GM23338 (cell line): ENCODE measurements at places on chromosomes 4 and X. TPM values are rescaled to one million over a fixed set of nuclear protein-coding genes. Genes with fewer than 3 reads are reported as not detected.

USP27X gene
- 3.7 and 5.0 TPM in 2 replicates for total RNA-seq

MEPE gene
- not detected in 2 replicates for total RNA-seq

SPANXC gene
- not detected in 2 replicates for total RNA-seq

XKRX gene
- total RNA-seq: 0.83 and 1.6 TPM in 2 replicates

VSIG4 gene
- not detected in 2 replicates for total RNA-seq

SLC2A9 gene
- total RNA-seq: 0.21 TPM in 1 of 2 replicates, not detected in the other

UGT8 gene
- total RNA-seq: 39.0 and 47.1 TPM in 2 replicates

MAGEA1 gene
- not detected in 2 replicates for total RNA-seq

MAOB gene
- 0.39 and 1.0 TPM in 2 replicates for total RNA-seq

SPATA4 gene
- total RNA-seq: not detected in 2 replicates

PPARGC1A gene
- 0.54 and 3.3 TPM in 2 replicates for total RNA-seq

KLKB1 gene
- total RNA-seq: 10.9 and 22.7 TPM in 2 replicates

TCP11X2 gene
- 0.97 and 1.6 TPM in 2 replicates for total RNA-seq

NPY2R gene
- total RNA-seq: 0.47 and 0.59 TPM in 2 replicates

TRIM2 gene
- total RNA-seq: 61.5 and 64.3 TPM in 2 replicates

SORBS2 gene
- 17.8 and 24.6 TPM in 2 replicates for total RNA-seq

HSD17B11 gene
- 14.8 and 19.9 TPM in 2 replicates for total RNA-seq

NEUROG2 gene
- total RNA-seq: not detected in 2 replicates

TLR7 gene
- total RNA-seq: not detected in 2 replicates

GATB gene
- total RNA-seq: 17.7 and 19.4 TPM in 2 replicates

GPC3 gene
- 60.1 and 61.2 TPM in 2 replicates for total RNA-seq

SPANXN4 gene
- total RNA-seq: not detected in 2 replicates

ERCC6L gene
- total RNA-seq: 21.2 and 23.1 TPM in 2 replicates

MTTP gene
- 0.14 TPM in 1 of 2 replicates, not detected in the other for total RNA-seq

ZNF630 gene
- total RNA-seq: 1.6 and 2.2 TPM in 2 replicates

FRMD7 gene
- not detected in 2 replicates for total RNA-seq

SPANXD gene
- not detected in 2 replicates for total RNA-seq

FAM133A gene
- 0.70 and 1.1 TPM in 2 replicates for total RNA-seq

LRAT gene
- total RNA-seq: 57.1 and 59.5 TPM in 2 replicates

DIPK2B gene
- not detected in 2 replicates for total RNA-seq

HAND2 gene
- total RNA-seq: not detected in 2 replicates

ADRA2C gene
- 16.3 and 16.6 TPM in 2 replicates for total RNA-seq

FAM149A gene
- 13.3 and 22.5 TPM in 2 replicates for total RNA-seq

MAOA gene
- 5.2 and 6.1 TPM in 2 replicates for total RNA-seq

CPLX1 gene
- total RNA-seq: 0.58 and 0.97 TPM in 2 replicates

CXorf58 gene
- 0.56 TPM in 1 of 2 replicates, not detected in the other for total RNA-seq

VGLL1 gene
- total RNA-seq: not detected in 2 replicates

BCOR gene
- 60.8 TPM in 2 replicates for total RNA-seq

GEMIN8 gene
- 16.5 and 19.4 TPM in 2 replicates for total RNA-seq

ARX gene
- not detected in 2 replicates for total RNA-seq

PJA1 gene
- 30.9 and 31.3 TPM in 2 replicates for total RNA-seq

DDX53 gene
- not detected in 2 replicates for total RNA-seq

GC gene
- total RNA-seq: 0.21 TPM in 1 of 2 replicates, not detected in the other

UGT2B15 gene
- not detected in 2 replicates for total RNA-seq

NRK gene
- total RNA-seq: 15.0 and 16.2 TPM in 2 replicates

CFI gene
- not detected in 2 replicates for total RNA-seq

FGB gene
- not detected in 2 replicates for total RNA-seq
